ENCODE measurements at places on chromosomes 3 and 15.
A peak's percentile ranks its signal among the peaks of the same experiment; 100 is the strongest.

DNA sequence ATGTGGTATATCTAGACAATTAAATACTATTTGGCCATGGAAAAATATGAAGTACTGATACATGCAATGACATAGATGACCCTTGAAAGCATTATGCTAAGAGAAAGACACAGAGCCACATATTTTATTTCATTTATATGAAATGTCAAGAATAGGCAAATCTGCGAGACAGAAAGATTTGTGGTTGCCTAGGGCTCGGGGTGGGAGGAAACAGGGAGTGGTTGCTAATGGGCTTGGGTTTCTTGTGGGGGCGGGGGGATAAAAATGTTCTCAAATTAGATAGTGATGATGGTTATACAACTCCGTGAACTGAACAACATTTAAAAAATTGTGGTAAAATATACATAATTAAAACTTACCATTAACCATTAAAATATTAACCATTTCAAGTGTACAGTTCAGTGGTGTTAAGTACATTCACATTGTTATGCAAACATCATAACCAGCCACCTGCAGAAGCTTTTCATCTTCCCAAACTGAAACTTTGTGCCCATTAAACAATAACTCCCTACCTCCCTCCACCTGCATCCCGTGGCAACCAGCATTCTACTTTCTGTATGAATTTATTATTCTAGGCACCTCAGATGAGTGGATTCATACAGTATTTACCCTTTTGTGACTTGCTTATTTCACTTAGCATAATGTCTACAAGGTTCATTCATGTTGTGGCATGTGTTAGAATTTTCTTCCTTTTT lies 24.3 kb upstream of the ANP32A start:
- DNase-seq, result no peak

GRCh38 chr3:114858329-114858728 lies 288.8 kb downstream of the ZBTB20 start:
- no peak for DNase-seq

- no peak for DNase-seq
Measured at GRCh38 chr3:25818335-25818734, 28.4 kb downstream of the OXSM start.

DNA sequence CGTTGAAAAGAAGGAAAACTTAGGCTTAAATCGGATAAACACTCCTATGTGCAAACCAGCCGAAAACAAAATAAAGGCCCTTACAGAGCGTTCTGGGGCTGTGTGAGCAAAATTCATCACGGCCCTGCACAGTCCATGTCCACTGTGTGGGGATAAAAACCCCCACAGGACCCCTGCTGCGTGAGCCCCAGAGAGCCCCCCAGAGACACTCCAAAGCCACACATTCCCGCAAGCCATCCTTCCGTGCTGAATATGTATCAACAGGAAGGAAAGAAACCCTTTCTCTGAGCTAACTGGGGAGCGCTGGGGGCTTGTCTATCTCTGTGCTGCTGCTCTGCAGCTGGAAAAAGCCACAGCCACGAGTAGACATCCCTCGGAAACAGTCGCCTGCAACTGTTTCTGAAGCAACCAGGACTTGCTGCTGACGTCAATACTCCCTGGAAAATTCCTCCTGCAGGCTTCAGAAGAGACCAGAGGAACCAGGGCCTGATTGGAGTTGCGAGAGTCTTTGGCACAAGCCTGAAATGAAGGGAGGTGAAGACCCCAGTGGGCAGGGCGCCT lies 72.7 kb downstream of the NUP210 start:
- peak; percentile 46 for DNase-seq

DNA sequence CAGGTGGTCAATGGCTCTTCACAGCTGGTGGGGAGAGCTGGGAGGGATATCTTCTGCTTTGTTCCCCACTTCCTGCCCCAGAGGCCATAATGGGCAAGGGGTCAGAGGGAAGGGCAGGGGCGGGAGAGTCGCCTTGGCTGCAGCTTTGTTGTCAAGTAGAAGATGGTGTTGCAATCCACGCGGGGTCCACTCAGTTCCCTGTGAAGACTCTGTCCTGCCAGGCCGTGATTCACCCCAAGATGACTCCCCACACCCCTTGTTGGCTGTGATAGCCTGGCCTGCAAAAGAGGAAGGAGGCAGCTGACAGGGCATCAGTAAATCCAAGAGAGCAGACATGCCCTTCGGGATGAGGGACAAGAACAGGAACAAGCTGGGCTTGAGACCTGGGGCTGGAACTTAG lies 6.9 kb downstream of the GALNT15 start:
- DNase-seq, result no peak

DNA sequence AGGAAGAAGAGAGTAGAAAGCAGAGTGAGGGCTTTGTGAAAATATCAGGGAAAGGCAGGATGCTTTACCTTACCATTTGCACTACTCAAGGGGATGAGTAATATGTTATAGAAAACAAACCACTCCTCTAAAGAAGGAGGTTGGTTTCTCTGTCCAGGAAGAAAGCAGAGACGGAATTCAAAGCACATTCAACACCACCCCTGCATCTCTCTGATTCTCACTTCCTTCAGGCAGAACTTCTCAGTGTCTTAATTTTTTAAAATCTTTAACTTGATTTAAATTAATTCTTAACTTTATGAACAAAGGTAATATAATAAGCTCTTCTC lies 82.4 kb downstream of the NR2F2 start:
- DNase-seq, result no peak

DNA sequence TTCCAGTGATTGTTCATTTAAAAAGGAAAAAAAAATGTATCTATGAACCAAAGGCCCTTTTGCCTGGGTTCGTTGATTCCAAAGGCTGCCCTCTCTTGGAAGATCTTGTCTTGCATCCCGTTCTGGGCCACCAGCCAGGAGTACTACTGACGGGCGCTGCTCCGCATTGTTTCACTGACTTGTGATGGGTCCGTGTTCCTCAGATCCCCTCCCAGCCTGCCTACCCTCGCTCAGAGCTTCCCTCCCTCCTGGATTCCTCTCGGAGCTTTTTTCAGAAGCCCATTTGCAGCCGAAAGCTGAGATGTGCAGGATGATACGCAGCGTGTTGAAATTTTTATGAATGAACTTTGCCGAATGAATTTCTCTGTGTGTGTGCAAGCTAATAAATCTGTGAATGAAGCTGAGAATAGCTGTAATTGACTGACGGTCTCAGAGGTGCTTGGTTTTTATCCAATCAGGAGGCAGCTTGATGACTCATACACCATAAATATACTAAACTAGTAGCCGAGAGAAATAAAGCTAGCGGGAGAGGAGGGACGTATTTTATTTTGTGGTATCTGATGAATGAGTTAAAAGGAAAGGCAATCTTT lies at the start of gene SHC4:
Gene SHC4 (minus strand): TSS at position 396 of the 590 bp plus-strand sequence. CDS start 904 bp downstream, outside the sequence.
- peak; percentile 86 for DNase-seq

DNA sequence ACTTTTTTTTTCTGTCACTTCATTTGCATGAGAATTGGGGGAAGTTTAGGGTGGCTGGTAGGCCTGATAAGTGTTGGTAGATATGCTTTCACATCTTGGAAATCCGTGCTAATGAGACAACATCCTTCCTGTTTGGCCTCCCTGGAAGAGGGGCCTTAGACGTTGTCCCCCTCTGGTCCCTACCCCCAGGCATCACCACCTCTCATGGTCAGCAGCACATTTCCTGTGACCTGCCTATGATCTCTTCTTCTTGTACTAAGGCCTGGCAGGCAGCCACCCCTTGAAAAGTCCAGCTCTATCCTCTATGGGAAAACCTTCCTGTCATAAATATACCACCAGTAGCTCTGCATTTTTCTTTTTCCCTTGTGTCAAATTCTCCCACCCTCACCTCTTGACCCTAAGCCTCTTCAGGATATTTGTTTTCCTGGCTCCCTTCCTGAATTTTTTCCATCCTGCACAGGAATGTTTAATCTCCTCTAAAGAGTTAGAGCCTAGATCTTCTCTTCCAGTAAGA lies 107.8 kb downstream of the SNRK start:
- DNase-seq, result peak; percentile 71

DNA sequence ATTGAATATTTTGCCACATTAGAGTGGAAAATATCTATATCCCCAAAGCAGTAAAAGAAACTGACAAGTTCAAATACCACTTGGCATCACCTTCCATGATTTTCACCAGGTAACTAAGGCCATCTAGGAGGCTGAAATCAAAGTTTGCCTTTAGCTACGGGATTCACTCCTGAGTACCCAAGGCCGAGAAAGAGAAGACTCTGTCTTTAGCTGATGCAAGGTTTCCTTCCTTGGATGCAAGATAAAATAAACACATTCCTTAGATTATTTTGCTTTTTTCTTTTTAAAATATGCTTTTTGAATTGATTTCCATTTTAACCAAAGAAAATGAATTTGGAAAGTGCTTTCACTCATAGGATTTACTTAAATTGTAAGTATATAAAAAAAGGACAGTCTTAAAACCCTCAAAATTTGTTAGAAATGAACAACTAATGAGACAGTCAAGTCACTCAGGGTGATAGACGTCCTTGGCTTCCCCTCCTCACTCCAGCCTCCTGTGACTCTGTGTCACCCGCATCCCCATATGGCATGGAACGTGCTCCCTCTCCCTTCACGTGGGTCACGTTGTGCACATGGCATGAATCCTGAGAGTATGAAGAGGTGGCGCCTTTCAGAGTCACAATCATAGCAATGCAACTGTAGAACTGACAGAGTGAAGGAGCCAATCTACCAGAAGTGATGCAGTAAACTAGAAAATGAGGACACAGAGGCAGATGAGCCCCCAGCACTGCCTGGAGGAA lies 148.4 kb downstream of the RTP4 start:
- DNase-seq, result no peak

DNA sequence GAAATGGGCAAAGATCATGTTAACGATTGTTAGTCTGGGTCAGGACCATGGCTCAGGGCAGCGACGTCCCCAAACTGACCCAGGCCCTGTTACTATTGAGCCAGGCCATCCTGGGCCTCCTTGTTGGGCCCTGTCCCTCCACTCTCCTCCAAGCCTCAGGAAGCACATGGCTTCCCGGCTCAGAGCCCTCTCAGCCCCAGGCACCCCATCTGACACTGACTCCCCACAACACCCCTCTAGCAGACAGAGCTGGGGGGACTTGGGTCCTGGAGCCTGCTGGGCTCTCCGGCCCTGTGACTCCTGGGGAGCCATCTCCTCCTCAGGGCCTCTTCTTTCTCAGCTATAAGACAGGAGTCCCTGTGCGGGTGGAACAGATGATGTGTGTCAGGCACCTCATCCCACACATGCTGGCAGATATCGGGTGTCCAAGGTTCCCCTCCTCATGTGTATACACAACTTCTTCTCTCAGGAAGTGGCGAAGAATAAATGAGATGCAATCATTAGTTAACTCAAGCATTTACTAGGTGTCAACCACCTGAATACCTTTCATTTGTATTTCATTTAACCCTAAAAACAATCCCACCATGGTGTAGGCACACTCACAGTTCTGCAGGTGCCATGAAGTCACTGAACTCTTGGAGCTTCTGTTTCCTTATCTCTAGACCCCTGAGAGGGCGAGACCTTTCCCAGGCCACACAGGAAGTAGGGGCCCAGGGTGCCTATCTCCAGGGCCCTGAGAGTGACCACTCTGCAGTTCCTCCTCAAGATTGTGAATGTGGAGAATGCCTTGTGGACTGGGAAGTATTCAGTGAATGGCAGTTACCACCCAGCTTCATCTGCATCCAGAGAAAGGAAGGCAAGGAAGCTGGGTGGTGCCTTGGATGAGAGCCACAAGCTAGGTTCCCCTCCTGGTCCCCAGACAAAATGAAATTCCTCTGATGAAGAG lies 282.5 kb upstream of the TLE3 start:
- DNase-seq, result no peak

DNA sequence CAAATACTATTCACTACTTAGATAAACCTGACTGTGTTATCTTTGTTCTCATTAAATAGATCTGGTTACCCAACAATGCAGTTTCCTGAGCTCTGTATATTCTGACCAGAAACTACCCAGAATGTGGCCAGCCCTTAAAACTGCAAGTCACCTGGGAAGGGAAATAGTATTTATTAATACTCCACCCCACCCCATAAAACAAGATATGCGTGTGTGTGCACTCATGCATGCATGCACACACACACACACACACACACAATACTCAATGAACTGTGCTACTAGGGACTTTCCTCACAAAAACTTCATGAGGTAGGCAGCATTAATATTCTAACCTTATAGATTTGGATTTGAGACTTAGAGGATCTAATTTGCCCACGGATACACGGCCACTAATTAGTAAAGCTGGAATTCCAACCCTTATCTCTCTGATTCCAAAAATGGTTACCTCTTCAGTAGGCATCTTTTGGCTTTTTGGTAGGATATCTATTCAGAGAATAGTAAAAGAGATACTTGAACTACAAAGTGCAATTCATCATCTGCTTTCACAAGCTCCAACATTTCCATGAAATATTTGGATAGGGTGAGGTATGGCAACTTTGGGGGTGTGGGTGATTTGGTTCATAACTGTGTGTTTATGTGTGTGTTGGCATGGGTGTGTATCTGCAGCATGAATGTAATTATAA lies 197.0 kb upstream of the CFAP20DC start:
- no peak for DNase-seq

GRCh38 chr3:33146791-33147445 lies 33.1 kb downstream of the CRTAP start:
- peak; percentile 77 for DNase-seq

- no peak for DNase-seq
Measured at GRCh38 chr3:129607391-129608068, 1.1 kb upstream of the PLXND1 start.

- no peak for DNase-seq
Measured at GRCh38 chr3:149459491-149460059, 14.9 kb upstream of the TM4SF4 start.

DNA sequence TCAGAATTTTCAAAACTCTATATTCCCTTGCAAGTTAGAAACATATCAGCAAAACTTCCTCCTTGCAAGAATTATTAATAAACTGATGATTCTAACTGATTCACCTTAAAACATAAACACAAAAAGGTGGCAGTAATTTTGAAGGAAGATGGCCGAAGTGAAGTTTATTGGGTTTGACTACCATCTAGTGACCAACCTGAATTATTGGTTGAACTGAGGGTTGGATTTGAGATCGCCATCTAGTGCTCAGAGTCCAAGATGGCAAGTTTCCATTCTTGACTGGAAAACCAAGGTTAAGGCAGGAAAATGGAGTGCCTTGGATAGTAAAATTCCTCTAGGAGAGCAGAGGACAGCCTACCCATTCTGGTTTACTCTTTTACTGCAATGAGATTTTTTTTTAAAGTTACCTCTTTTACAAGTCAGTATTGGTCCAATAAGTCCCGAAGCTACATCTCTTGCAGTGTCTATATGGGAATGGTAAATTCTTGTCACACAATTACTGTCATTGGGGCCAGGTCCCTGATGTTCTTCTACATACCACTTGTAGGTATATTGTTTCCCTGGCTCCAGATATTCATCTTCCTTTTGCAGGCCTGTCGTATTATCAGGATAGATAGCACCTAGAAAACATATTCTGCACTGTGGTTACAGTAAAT lies 51.6 kb upstream of the CP start:
- peak; percentile 69 for DNase-seq

- peak; percentile 37 for DNase-seq
Measured at GRCh38 chr3:7166460-7166859, 305.5 kb downstream of the GRM7 start.

DNA sequence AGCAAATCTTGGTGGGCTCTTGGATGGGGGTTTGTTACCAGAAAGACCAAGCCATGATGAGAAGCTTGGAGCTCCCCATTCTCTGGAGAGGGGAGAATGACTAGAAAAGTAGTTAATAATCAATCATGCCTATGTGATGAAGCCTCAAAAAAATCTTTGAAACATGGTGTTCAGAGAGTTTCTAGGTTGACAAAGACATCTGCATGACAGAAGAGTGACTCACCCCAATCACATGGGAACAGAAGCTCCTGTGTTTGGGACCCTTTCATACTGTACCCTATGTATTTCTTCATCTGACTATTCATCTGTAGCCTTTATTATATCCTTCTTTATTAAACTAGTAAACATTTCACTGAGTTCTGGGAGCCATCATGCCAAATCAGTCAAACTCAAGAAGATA lies 87.4 kb downstream of the BCHE start:
- DNase-seq, result no peak
